ENCODE measurements at places on chromosomes 7 and 10. TPM values are rescaled to one million over a fixed set of nuclear protein-coding genes. Genes with fewer than 3 reads are reported as not detected.
A peak's percentile ranks its signal among the peaks of the same experiment; 100 is the strongest.

- peak; percentile 83 for DNase-seq
These were observed 20.3 kb downstream of the YWHAG start for GRCh38 chr7:76338298-76339084.

DNA sequence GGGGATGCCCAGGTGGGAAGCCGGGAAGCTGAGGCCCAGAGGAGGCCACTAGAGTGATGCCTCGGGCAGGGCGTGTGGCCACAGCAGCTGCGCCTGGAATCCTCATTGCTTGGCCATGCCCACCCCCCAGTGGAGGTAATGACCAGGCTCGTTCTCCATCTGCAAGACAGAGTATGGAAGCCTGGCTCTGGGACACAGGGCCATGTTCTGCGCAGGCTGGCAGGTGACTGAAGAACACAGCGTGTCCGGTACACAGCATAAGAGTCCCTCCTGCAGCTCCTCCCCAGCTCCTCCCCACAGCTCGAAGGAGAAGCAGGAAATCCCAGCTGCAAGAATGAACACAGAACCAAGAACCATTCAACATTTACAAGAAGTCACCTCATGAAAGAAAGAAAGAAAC, 64.8 kb downstream of the SMURF1 start:
- DNase-seq, result no peak

The ANK3 gene
- total RNA-seq, result 12.9 TPM

The RPA3 gene
- total RNA-seq, result 47.9 TPM

The GPR158 gene
- total RNA-seq, result not detected

The ADAM22 gene
- total RNA-seq, result not detected

The PILRA gene
- 0.85 TPM for total RNA-seq

- DNase-seq, result no peak
These were observed 116.8 kb downstream of the HIPK2 start for GRCh38 chr7:139661043-139661440.

Measured in mammary epithelial cell (primary cell).